ENCODE measurements at places on chromosomes 11 and 22.

GRCh38 chr22:40203572-40203971 is 25.8 kb downstream of the TNRC6B start:
- DNase-seq, result no peak

GRCh38 chr11:34978236-34979191 is 62.1 kb downstream of the PDHX start:
- peak; percentile 39 for DNase-seq

DNA sequence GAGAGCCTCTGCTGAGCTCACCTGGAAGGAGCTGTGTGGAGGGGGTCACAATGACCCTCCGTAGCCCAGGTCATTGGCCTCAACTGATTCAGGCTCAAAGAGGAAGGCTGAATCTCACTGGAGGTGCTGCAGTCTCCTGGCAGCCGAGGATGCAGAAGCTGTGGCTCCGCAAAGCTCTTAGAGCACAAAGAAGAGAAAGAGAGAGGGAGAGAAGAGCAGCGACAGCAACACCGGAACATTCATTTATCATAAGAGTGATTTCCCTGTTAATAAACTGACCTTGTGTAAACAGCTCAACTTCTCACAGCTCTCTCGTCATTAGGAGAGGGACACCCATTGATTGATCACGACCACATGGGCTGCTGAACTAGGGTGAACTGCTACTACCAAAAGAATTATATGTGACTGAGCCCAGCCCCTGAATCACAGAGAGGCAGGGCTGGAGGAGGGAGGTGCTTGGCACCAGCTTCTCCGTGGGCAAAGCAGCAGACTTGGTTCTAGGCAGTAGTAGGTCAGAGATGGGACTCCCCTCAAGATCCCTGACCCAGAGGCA is 281.7 kb downstream of the NXPE2 start:
- no peak for DNase-seq

- DNase-seq, result no peak
These were observed 9.9 kb downstream of the LRRC4C start for GRCh38 chr11:41449483-41450050.

DNA sequence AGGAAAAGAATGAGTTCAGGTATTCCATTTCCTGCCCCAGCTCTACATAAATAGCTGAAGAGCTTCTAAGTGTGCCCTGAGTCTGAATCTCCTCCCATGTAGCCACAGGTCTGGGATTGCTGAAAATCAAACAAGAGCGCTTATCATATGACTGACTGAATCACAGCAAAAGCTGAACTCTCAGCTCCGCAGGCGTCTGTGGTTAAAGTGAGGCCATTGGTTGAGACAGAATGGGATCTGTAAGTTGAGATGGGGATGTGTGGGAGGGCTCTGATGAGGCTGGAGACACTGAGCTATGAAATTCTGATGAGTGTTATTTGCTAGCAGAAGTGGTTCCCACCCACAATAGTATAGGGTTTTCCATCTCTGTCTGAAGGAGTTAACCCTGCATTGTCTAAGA is 637.0 kb downstream of the OPCML start:
- peak; percentile 69 for DNase-seq

GRCh38 chr11:36628765-36629244 is 30.8 kb upstream of the RAG2 start:
- DNase-seq, result no peak

- no peak for DNase-seq
These were observed 2284.5 kb downstream of the LRRC4C start for GRCh38 chr11:39174965-39175364.

DNA sequence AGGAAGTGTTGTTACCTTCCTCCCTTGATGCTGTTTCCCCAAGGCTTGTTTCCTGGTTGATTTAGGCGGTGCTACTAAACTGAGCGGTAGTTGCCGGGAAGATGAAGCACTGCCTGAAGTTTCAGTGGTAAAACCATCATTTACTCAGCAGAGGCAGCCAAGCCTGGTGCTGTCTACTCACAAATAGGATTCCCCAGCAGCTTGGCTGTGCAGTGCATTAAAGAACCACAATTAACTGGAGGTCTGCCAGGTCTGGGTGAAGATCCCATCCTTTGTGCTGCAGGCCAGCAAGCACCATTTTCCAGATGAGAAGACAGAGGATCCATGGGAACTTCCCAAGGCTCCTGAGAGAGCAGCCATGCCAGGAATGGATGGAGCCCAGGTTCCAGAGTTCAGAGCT is 231.9 kb upstream of the E2F8 start:
- peak; percentile 52 for DNase-seq

Measured in fibroblast of upper back skin (primary cell).